T follicular helper cell (primary cell): ENCODE measurements at places on chromosomes 4 and X.

DNA sequence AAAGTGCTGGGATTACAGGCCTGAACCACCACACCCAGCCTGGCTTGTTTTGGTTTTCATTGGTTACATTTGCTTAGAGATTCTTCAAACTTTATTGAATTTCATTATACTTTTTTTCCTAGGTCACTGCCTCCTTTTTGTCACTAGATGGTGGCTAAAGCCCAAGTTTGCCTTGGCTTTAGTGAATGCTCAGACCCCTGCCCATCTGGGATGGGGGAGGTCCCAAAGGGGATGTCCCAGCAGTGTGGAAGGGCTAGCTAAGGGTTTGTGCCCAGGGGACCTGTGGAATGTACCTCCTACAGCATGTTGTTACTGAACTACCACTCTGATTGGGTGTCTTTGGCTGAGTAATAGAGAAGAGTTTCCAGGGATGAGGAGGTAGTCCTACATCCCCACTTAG, 58.4 kb downstream of the CEP135 start:
- no peak for DNase-seq

DNA sequence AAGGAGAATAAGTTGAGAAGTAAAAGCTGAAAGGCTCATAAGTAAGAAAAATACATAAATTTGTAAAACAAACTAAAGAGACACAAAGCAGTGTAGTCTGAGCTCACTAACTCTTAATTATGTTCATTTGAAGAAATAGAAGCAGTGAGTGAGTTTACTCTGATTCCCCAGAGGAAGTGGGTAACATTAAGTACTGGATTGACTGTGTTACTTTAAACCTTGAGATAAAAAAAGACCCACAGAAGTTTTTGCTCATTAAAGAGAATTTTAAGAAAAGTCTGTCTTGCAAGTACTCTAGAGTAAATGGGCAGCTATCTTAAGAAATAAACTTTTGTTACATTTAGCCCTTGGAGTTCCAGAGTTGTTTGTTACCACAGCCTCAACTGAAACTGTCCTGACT, 2466.9 kb downstream of the PCDH7 start:
- DNase-seq, result no peak

- no peak for DNase-seq
These were observed 20.3 kb upstream of the PHF8 start for GRCh38 chrX:54064564-54064963.

DNA sequence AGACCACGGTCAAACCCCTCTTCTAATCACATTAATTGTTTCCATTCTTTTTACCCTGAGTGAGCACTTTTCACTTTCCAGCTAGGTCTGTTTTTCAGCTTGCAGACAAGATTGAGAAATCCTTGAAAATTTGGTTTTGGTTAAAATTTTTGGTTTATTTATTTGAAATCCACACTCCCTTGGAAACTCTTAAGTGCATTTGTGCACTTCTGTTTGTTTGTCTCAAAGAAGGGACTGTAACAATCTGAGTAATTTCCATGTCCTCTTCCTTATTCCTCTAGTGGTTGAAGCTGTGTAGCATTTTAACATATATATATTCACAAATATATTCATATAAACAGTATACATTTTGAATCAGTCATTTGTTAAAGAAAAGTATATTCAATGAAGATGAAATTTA, 333.3 kb downstream of the ANK2 start:
- DNase-seq, result no peak

DNA sequence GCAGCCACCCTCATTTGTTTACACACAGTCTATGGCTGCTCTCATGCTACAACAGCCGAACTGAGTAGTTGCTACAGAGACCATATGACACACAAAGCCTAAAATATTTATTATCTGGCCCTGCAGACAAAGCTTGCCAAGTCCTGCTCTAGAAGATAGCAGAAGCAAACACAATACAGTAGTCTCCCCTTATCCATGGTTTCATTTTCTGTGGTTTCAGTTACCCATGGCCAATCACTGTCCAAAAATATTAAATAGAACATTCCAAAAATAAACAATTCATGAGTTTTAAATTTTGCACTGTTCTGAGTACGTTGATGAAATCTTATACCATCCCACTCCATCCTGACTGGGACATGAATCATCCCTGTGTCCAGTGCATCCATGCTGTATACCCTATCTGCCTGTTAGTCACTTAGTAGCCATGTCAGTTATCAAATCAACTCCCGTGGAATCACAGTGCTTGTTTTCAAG, 40.2 kb upstream of the ZNF81 start:
- no peak for DNase-seq

GRCh38 chrX:40281336-40282005, 183.7 kb upstream of the BCOR start:
- no peak for DNase-seq
